ENCODE measurements at places on chromosomes 4 and X. TPM values are rescaled to one million over a fixed set of nuclear protein-coding genes. Genes with fewer than 3 reads are reported as not detected.

Gene SLC10A6
- total RNA-seq = not detected

DNA sequence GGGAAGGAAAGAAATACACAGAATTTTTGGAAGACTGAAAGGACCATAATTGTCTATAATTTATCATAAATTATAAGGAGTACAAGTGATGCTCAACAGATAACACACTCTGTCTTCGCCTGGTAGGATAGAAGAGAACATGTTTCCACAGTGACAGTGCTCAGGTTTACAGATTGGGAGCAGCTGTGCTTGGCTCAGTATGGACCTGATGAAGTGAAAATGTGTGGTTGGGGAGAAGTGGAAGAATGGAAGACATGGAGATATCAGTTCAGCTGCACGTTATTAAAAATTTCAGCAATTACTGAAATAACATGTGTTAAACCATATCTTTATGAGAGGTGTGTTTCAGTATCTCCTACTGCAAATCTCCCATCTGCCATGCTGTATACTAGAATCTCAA, 90.6 kb downstream of the TLL1 start:
- no peak for DNase-seq

DNA sequence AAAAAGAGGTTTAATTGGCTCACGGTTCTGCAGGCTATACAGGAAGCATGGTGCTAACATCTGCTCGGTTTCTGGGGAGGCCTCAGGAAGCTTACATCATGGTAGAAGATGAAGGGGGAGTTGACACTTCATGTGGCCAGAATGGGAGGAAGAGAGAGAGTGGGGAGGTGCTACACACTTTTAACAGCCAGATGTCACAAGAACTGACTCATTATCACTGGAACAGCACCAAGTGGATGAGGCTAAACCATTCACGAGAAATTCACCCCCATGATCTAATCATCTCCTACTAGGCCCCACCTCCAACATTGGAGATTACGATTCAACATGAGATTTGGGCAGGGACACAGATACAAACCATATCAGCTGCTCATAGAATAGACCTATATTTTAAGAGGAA, 255.8 kb downstream of the OPHN1 start:
- no peak for DNase-seq

GRCh38 chr4:54255881-54256280, 26.8 kb downstream of the PDGFRA start:
- no peak for DNase-seq

Gene DUSP21
- not detected for total RNA-seq

DNA sequence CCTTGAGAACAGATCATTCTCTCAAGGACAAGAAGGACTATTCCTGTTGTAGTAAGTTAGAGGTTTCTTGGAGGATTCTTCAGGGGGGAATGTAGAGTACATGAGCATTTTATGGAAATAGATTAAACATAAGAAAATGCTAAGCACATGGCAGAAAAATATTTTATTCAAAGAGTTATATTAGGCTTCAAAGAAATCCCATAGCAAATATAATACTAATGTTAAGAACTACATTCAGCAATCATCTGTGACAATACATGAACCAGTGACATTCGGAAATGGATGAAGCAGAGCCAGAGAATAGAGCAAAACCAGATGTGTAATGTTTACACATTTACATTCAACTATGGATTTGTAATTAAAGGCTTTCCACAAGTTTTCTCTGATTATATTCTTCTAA, 288.6 kb downstream of the NAF1 start:
- DNase-seq = no peak

DNA sequence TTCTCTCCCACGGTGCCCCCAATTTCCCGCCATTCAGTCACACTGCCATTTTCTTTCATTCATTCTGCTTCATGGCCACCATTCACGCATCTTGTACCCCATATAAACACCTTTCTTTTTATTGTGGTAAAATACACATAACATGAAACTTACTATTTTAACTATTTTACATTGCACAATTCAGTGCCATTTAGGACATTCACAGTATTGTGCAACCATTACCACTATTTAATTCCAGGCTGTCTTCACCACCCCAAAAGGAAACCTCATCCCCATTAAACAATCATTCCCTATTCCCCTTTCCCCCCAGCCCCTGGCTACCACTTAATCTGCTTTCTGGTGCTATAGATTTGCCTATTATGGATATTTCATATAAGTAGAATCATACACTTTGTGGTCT, 15.9 kb downstream of the SPACA5 start:
- DNase-seq = no peak

GRCh38 chrX:39258331-39258730, 457.1 kb downstream of the MID1IP1 start:
- DNase-seq = no peak

Gene SLBP
- total RNA-seq = 74.8 TPM

DNA sequence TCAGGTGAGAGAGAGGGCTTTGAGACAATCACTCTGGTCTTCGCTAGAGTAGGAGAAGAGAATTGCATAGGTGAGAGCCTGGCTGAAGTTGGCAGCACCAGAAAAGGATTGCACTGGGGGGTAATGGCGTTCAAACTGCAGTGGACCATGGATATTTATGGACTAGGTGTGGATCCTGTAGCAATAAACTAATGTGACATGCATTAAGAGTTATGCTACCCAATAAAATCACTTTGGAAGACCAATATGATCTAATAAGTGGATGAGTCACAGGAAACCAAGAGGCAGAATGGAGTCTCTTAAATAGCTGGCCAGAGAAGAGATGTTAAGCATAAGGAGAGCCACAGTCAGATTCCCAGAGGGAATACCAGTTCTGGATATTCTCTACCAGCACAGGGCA, 259.8 kb downstream of the FBXO8 start:
- no peak for DNase-seq

DNA sequence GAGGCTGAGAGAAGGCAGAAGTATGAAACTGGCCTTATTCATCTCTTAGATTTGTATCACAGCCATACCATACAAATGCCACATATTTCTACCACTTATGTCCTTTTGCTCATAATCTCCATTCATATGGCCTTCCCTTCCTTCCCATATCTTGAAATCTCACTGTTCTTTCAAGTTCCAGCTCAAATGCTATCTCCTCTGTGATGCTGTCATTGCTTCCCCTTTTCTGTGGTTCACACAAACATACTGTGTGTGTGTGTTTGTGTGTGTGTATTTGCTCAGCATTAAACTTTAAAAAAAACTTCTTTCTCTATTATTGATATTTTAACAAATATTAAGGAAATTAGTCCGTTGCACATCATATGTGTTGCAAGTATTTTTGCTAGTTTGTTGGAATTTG, 26.7 kb downstream of the PHKA1 start:
- no peak for DNase-seq

DNA sequence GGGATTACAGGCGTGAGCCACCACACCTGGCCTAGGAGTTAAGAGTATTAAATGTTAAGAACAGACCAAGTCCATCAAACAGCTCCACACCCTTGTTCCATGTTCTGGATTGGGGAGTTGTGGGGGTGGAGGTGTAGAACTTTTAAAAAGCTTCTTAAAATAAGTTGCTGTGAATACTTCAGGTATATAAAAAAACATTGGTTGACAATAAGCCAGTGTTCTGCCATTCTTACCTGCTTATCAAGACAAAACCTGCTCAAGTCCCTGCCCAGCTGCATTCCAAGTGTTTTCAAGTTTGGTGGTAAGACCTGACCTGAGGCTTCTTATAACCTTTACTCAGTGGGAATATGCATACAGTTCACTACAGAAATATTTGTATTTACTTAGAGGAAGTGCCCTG, 6.4 kb downstream of the RBM3 start:
- DNase-seq = no peak

Measured in kidney epithelial cell (primary cell).